ENCODE measurements at places on chromosomes 6 and 20.

DNA sequence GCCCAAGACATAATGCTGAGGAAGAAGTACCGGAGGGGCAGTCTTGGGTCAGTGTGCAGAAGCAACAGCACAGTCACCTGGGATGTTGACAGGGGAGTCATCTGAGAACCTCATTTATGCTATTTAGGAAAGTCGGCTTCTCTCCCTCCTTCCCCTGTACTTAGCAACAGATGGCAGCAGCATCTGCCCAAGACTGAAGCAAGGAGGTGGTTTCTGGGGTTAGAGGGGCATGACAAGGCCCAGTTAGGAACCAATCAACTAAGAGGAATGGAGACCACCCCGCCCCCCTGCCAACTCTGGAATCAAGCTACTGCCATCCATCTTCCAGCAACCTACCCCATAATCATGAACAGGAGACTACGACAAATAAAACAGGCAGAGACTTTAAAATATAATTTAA is 21.7 kb downstream of the RIPK1 start:
- no peak for DNase-seq

DNA sequence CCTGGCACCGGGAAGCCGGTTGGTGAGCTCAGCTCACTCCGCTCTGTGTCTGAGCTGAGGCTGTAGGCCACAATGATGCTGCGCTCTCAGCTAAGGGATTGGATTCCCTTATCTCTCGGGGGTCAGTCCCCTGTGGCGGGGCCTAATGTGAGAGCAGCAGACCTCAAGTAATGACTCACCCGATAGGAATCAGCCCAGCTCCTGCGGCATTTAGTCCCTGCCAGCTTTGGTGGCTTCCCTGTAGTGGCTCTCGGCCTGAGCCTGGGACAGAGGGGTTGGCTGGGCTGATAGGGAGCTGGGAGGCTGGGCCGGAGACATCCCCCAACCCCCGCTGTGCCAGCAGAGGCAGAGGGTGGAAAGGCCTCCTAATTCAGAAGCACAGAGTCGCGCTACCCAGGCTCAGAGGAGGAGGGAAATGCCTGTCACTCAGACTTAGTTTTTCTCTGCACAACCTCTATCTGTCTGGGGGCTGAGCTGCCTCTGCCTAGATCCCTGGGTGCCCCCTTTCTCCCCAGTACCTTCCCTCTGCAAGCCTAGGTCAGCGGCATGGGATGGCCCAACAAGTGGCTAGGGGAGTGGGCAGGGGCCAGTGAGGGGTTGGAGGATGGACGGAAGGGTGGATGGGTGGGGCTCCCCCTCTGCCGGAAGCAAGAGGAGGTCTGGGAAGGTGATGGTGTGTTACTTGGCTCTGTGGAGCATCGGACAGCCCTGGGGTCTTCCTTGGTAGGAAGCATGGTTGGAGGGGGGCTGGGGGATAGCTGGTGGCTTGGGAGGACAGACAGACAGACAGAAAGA is 92.2 kb downstream of the CDH22 start:
- DNase-seq: no peak

GRCh38 chr6:119799596-119800509 is 450.3 kb upstream of the MAN1A1 start:
- no peak for DNase-seq

DNA sequence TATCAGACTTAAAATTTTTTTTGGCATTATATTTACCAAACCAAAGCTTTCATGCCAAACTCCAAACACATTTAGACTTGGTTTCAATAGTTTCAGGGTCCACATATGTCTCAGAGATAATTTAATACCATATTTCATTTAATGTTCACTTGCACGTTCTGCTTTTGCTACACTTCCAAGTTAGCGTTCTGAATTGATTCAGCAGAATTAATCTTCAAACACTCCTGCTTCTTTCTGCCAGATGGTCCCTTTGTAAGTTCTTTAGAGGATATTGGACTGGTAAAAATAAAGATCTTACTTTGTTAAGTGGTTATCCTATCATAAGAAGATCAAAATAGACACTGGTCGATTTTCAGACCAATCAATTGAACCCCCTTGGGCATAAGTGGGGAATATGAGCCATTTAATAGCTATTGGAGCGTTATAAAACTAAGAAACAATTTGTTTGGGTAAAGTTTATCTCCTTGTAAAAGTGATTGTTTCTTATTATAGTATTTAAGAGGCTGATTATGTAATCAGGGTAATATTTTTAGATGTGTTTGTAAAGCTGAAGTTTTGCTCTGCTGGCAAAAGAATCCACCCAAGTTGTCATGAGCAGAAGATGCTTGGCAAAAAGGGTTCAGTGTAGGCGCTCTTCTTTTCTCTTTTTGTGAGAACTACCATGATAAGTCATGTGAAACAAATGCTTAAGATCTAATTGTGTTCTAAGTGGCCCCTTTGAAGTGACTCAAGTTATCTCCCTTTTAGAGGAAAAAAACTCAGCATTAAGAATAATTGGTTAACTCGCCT is 92.2 kb downstream of the MCHR2 start:
- DNase-seq: no peak

DNA sequence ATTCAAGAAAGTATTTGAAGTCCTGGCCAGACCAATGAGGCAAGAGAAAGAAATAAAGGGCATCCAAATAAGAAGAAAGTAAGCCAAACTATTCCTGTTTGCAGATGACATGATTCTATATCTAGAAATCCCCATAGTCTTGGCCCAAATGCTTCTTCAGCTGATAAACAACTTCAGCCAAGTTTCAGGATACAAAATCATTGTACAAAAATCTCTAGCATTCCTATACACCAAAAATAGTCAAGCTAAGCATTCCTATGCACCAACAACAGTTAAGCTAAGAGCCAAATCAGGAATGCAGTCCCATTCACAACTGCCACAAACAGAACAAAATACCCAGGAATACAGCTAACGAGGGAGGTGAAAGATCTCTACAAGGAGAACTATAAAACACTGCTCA is 60.1 kb upstream of the PHIP start:
- DNase-seq: no peak

GRCh38 chr6:108665495-108666196 is 104.9 kb downstream of the FOXO3 start:
- no peak for DNase-seq

DNA sequence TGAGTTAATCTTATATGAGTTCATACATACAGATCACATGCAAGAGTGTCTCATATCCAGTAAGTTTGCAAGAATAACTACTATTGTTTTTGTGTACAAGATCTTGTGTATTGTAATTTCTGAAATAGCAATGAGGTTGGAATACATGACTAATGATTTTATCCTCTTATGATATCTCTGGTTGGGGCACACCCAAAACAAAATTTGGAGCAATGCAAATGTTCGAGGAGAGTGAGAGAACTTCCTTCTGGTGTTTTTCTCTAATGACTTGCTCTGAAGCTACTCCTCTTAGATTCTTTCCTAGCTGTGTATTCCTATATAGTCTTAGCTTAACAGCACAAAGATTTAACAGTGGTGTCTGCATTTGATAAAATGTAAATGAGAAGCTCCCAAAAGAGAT is 252.5 kb downstream of the LAMA2 start:
- DNase-seq: no peak

- DNase-seq: no peak
These were observed 862.6 kb upstream of the MAN1A1 start for GRCh38 chr6:120211955-120212792.

DNA sequence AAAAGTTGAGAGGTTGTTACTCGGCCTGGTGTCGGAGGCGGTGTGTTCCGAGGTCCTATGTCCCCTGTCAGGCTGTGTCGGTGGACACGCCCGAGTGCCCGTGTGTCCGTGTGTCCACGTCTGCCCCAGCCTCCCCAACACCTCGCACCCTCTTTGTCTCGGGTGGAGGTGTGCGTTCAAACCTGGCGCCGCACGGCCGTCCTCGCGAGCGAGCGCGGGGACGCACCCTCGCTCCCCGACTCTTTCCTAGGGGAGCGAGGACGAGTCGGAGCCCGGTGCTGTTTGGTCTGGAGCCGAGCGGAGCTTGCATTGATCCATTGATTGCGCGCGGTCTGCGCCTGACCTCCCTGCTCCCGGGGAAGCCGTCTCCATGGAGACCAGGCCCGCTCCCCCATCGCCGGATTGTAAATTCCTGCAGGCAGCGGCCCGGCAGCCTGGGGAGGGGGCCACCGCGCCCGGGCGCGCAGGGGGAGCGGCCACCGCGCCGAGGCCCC is 411 bp upstream of the SCUBE3 start:
- no peak for DNase-seq

DNA sequence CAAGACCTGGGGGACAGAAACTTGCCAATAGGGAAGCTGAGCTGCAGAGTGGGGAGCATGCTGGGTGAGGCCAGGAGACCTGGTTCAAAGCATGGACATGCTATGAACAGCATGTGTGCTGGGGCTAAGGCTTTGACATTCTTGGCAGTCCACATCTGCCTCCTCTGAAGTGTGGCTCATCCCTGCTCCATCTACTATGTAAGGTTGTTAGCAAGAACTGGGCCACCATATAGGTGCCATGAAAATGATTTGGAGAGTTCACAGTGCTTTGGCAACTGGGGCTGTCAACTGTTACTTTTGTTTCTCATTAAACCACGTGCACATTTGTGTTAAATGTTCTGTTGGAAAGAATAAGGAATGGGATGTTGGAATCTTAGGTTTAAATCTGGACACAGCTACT is 311.1 kb downstream of the CDC5L start:
- DNase-seq: no peak

DNA sequence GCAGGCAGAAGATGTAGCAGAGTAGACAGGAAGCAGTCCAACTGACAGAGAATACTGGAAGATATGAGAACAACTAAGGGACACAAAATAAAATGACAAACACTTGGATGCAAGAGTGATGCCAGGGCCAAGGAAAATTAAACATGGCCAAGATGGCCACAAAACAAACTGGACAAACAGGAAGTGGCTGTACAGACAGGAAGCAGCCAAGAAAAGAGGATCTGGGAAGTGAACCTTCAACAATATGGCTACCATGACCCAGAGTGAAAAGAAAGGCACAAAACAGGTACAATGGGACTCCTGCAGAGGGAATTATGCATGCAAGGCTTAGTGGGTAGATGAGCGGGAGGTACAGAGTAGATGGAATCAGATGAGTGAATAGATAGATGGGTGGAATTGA is 29.1 kb downstream of the HLA-DPB1 start:
- DNase-seq: no peak

GRCh38 chr20:19212821-19213502 is 520 bp downstream of the SLC24A3 start:
- peak; percentile 88 for DNase-seq

DNA sequence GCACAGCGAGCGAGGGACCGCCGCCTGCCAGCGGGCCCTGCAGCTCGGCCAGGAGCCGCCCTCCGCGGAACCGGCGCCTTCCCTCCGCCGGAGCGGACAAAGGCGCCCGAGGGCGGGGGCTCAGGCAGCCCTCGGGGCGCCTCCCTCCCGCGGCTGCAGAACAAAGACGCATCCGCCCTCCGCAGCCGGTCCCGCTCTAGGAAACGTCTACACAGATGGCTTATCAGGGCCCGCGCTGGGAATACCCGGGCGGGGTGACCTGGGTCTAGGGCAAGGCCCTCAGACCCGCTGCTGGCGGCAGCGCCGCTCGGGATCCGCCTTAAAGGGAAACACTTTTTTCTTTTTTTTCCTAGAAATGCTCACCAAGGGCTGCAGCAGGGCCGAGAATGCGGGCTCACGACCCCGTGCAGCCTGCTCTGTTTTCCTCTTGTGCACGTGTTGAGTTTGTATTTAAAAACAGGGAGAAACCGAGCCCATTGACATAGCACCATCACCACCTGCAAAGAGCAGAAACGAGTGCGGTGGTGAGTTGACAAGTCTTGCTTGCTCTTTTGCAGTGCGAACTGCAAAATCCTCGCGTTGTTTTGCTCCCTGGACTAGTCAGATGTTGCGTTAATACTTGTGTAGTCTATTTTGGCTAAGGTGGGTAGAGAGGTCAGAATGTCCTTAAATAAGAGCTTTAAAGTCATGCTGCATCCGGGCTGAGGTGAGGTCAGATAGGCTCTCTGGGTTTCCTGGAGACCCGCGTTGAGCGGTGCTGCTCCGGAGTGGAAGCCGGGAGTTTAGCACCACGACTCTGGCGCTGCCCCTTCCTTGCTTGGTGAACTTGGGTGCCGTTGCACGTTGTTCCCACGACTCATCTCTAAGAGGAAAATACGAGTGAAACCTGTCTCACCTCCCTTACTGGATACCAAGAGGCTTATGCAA is 1.1 kb upstream of the RPS6KA2 start:
- peak; percentile 88 for DNase-seq

DNA sequence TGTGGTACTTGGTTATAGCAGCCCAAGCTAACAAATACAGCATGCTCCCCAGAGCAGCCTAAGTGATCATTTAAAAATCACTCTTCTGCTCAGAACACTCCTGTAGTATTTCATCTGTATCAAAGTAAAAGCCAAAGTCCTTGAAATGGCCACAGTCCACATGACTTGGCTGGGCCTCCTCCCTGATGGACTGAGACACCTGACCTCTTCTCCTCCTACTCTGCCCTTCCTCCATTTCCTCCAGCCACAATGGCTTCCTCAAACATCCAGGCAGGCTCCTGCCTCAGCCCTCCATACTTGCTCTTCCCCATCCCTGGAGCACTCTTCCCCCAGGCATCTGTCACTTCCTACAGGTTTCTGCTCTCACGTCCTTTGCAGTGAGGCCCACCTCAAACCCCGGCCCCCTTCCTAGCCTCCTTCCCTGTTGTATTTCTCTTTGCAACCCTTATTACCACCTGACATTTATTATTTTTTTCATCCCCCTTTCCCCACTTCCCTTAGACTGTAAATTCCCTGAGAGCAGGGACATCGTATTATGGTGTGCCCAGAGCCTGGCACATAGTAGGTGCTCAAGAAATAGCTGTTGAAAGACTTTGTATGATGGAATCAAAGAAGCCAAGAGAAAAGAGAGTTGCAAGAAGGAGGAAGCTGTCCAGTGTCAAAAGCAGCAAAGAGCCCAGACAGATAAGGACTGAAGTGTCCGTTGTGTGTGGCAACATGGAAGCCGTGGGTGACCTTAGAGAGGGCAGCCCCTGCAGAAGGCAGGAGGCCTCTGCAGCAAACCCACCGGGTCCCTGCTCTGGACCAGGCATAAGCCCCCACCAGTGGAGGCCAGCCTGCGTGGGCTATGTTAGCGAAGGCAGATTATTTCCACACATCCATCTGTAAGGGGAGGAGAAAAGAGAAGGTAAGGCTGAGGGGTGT is 87.5 kb downstream of the TRERF1 start:
- DNase-seq: no peak

DNA sequence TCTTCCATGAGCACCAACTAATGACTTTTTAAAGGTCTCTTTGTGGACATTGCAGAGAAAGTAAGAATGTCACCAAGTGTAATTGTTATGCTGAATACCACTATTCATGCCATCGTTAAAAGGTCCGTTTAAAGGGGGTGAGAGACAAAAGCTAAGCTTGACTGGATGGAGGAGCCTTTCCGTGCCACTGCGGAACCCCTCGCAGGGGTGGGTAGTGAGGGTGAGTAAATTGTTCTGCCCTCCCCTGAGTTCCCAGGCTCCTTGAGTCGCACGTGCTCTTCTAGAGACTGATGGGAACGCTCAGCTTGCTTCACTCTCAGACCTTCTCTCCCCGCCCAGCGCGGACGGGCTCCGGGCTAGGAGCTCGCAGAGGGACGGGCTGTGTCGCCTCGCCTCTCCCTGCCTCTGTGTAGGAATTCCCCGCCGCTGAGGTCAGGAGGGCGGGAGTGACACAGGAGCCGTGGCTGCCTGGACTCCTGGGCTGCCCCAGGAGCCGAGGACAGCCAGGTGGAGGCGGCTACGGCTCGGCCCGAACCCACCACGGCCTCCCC is 314.8 kb upstream of the QKI start:
- no peak for DNase-seq
